ENCODE measurements at places on chromosomes 5 and 9.
A peak's percentile ranks its signal among the peaks of the same experiment; 100 is the strongest.

- no peak for DNase-seq
Measured at GRCh38 chr5:139162448-139162847, 35.7 kb downstream of the SIL1 start.

DNA sequence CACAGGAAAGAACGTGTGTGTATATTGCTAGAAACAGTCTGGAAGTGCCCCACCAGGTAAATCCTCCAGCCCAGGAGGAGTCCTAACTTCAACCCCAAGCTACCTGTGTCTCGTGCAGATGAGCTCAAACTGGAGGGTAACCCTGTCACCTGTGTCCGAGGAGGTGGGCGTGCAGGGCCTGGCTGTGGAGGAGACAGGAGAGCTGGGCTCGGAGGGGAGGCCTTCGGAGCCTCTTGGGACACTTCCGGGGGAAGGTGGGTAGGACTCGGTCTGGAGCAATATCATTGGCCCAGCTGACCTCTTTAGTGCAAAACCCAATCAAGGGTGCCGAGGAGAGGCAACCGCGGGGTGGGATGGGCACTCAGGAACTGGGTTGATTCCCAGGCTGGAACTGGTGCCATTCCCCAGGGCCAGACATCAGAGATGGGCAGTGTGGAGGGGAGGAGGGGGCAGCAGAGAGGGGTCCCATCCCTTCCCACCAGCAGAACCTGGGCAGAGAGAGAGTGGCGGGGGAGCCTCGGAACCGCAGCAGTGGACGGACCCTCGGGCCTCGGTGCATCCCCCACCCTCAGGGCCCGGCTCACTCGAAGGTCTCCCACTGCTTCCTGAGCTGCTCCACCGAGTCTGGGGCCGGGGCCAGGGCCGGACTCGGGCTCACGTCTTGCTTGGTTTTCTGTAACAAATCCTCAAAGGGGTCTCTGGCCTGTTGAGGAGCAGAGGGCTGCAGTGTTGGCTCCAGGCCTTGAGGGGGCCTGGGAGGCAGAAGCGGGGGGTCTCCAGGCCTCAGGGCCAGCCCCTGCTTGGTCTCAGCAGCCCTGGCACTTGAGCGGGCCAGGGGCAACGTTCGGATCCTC, 25.1 kb downstream of the CRB2 start:
- DNase-seq: no peak

GRCh38 chr9:131799177-131799823, 59.4 kb upstream of the RAPGEF1 start:
- DNase-seq: peak; percentile 72

DNA sequence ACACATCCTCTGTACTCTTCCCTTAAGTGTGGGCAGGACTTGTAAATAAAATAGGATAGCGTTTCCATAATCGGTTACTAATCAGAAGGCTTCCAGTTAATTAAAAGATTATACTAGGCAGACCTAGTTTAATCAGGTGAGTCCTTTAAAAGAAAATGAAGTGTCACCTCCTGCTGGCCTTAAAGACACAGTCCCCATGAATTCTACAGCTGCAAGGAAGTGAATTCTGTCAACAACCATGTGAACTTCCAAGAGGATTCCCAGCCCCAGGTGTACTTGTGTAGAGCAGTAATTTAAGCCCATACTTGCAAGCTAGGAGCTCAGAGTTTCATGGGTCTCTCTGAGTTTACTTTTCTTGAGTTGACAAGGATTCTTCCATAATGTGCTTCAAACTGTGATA, 918.3 kb downstream of the DTWD2 start:
- DNase-seq: no peak

GRCh38 chr5:109688630-109688969, 1.1 kb upstream of the MAN2A1 start:
- peak; percentile 4 for DNase-seq

DNA sequence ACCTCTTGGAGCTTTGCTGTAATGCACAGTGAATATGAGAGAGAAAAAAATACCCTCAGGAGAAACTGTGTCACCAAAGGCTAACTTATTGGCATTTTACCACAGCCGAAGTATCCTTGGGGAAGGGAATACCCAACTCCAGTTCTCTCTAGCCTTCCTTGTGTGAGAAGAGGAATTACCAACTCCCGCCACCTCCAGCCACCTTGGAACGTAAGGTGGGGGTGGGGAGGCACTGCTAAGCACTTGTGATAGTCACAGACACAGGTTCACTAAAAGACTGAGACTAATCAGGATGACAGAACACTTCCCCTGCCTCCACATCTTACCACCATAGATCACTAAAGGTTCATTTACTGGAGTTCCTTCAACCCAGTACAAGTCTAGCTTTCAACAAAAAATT, 102.0 kb upstream of the ADAMTS19 start:
- DNase-seq: no peak

GRCh38 chr5:169354921-169355320, 54.0 kb upstream of the SLIT3 start:
- DNase-seq: no peak

Measured in GM13976 (cell line).